ENCODE measurements at places on chromosomes 4 and X. TPM values are rescaled to one million over a fixed set of nuclear protein-coding genes. Genes with fewer than 3 reads are reported as not detected.

CT45A3 gene
- total RNA-seq = not detected

FAM47C gene
- not detected for total RNA-seq

CCDC149 gene
- not detected for total RNA-seq

MAGEA2B gene
- not detected for total RNA-seq

PLAC1 gene
- total RNA-seq = not detected

CHRDL1 gene
- not detected for total RNA-seq

MAGEA9B gene
- not detected for total RNA-seq

LRRC66 gene
- total RNA-seq = 0.25 TPM

MSMO1 gene
- 47.4 TPM for total RNA-seq

MAB21L2 gene
- not detected for total RNA-seq

Data from activated naive CD8-positive, alpha-beta T cell treated with anti-CD3 and anti-CD28 coated beads, Interleukin-2, amount 10 ng/mL, durations not matched to agents 7 days and 5 days (primary cell).